LoVo (cell line): ENCODE measurements at places on chromosomes 7 and 10.
A peak's percentile ranks its signal among the peaks of the same experiment; 100 is the strongest.

DNA sequence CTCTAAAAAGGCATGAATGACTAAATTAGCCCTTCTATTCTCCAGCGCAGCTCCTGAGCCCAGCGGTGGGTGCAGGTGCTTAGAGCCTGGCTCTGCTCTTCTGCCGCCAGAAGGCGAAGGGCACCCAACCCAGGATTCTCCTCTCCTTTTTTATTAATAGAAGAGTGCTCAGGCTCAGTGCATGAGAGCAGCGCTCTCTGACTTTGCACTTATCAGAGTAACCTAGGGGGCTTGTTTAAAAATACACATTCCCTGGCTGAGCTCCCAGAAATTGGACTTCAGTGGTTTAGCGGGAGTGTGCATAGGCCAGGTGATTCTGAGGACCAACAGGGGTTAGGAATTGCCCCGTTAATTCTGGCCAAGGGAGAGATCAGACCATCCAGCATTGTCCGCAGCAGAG is 1.7 kb upstream of the PFKP start:
- DNase-seq: no peak

GRCh38 chr7:46198701-46199100 is 277.6 kb upstream of the IGFBP3 start:
- DNase-seq: no peak

DNA sequence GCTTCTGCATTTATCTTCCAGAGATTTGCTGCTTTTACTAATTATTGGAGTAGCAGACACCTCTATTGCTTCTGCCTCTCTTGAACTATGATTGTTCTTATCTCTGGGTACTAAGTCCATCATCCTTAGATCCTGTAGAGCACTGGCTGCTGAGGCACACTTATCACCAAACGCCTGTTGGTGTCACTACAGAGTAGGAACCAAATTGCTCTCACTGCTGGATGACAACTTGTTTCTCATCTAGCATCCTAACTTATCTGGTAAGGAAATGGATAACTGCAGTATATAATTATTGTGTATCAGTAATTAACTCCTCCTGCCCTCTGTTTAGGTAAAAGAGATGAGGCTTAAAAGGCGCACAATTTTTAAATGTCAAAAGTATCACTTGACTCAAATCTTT is 1059.4 kb downstream of the NRG3 start:
- no peak for DNase-seq

- no peak for DNase-seq
These were observed 10.6 kb downstream of the SKIDA1 start for GRCh38 chr10:21514818-21515351.

GRCh38 chr10:77160679-77161078 is 476.9 kb downstream of the KCNMA1 start:
- DNase-seq: peak; percentile 58

DNA sequence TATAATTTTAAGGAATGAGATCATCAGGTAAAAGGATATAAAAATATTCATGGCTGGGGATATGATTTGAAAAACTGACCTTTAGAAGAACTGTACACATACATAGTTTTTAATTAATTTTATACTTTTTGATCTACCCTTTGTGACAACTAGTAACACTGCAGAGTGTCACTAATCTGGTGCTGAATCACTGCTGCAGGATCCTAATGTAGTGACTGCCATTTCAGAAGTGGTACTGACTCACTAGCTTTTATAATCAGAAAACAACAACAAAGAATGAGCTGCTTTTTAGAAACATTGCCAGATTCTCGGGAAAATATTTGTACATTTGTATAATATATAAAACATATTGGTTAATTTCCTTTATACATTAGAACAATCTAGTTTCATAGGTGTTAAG is 110.4 kb downstream of the HIPK2 start:
- DNase-seq: no peak

DNA sequence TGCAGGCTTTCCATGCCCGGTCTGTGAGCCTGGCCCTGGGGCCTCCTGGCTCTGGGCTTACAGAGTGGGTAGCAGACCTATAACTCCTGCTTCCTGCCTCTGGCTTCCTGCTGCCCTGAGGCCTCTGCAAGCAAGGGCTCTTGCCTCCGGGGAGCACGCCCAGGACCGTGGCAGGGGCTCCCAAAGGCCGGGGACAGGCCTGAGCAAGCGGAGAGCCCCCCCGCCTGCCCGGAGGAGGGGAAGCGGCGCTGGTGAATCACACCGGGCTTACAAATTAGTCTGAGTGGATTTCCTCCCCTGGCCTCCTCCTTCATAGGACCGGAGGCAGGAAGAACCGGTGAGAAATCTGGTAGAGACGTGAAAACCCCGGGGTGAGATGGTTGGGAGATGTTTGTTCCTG is 1.5 kb upstream of the MYL10 start:
- DNase-seq: no peak

DNA sequence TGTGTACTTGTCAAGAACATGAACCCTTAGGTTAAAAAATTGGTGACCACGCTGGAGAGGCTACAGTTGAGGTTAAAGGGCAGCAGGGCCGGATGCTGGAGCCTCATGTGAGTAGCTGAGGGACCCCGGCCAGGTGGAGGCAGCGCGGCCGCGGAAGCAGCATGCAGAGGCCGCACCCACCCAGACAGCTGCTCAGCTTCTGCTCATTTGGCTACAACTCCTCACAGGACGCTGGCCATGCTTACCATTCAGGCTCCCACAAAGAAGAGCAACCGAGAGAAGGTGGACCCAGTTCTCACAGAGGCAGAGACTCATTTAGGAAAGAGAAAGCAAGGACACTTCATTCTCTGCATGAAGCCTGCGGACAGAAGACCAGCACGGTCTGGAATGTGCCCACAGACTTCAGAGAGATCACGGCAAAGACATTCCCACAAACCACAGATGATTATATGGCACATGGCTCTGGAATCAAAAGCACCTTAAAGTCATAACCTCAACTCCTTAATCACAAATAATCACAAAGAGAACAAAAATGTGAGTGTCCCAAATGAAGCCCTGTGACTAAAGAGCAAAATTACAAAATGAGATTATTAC is 94.4 kb downstream of the VOPP1 start:
- peak; percentile 24 for DNase-seq
